ENCODE measurements at places on chromosomes 11 and 22.

DNA sequence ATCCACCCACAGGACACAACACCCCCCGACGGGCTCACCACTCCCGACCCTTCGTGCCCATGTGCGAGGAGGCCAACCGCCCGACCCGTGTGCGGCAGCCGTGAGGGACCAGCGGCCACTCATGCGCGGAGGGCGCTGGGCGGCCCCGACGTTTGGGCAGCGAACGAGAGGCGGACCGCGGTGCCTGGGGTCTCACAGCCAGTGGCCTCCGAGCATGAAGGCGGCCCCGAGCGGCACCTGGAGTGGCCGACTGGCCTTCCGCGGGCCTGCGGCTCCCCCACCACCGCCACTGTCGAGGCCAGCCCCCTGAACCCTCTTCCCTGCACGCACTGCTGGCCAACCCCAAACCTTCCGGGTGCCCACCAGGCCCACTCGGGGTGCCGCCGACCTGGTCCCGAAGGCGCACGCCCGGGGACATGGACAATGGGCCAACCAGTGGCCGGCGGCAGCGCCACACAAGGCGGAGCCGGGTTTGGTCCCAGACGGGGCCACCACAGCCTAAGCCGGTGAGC, 4274.9 kb upstream of the OR11H1 start:
- no peak for DNase-seq

DNA sequence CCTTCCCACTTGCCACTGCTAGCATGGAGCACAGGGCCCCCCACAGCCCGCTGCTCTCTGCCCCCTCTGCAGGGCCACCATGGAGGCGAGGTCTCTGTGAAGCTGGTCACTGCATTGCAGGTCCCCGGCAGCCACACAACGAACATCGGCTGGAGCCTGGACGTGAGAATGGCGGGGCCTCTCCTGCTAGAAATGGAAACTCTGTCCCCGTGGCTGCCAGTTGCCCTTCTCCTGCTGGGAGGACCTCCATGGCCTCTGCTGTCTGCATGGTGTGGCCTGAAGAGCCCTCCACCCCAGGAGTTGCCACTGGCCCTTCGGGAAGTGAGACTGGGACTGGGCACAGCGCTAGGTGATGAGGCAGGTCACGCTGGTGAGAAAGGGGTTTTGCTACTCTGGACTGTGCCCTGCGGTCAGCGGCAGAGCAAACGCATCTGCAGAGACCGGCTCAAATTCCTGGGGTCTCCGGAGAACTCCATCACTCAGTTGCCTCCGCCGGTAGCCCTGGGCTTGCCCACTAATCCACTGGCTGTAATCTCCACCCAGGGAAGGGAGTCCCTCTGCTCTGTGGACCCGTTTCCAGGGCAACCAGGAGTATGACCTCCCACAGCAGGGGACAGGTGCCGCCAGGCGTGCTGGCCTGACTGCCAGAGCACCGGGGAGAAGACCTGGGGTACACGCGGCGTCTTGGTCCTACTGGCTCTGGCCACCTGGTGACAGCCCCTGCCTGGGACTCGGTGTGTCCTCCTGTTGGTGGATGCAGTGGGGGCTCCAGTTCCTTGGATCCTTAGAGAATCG, 806.3 kb downstream of the BRD1 start:
- no peak for DNase-seq

DNA sequence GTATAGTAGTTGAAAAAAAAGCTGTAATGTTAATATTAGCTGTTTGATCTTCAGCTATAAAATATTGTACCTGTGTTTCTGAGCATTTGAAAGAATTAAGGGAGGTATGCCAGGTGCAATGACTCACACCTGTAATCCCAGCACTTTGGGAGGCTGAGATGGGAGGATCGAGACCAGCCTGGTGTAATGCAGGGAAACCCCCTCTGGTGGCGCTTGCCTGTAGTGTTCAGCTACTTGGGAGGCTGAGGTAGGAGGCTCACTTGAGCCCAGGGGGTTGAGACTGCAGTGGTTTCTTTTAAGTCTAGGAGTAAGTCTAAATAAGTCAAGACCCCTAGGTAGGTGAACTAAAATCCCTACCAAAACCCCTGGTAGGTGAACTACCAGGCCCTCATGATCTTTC, 37.1 kb downstream of the TAF1D start:
- no peak for DNase-seq

DNA sequence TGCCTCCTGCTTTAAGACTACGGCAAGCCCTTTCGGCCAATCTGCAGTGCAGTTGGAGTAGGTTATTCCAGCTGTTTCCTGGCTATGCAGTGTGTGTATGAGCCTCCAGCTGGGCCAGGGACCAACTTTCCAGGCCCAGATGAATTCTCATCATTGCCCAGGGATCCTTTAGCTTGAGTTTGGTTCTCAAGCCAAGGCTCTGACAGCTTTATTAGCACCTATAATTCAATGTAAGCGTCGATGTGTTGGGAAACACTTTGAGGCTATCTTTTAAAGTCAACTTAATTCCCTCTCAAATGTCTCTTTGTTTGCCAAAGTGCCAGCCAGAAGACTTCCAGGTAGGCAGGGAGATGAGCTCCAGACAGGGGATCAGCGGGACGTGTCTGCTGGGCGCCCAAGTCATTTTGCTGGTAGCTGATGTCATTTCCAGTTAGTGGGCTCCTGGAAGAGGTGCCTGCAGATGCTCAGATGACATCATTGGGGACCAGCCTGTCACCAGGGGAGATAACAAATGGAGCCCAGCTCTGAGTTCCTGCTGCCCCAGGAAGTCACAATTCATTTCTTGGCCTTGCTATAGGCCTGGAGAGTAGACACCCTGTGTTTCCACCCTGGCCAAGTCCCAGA, 520.4 kb downstream of the SOX6 start:
- DNase-seq = no peak

DNA sequence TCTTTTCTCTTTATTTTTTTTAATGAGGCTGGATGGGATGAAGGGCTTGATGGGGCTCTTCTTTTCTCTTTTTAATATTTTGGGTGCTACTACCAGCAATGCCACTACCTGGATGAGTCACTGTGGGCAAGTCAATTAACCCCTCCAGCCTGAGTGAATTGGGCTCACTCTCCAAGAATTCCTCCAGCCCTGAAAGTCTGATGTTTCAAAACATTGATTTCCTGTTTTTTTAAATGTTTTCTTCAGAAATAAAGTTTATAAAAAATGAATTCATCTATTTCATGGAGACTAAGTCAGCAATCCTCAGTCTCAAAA, 812 bp upstream of the OR5A2 start:
- no peak for DNase-seq

DNA sequence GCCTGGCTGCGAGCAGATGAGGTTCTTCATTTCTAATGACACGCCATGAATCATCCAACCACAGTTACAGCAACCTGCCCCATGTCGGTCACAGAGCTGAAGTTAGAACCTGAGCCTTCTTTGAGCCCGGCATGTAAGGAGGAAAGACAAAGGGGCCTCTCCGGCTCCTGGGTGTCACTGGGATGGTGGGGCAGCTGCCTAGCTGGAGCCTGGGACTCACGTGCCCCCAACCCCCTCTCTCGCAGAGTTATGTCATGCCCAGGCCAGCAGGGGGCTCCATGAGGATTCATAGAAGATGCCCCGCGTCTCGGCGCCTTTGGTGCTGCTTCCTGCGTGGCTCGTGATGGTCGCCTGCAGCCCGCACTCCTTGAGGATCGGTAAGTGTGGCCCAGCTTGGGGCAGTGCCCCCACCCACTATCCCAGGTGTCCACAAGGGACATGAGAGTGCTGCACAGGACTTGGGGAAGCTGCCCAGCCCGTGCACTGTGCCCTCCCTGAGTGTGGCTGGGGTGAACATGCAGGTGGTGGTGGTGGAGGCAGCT, 148.5 kb downstream of the GRIK4 start:
- DNase-seq = no peak

DNA sequence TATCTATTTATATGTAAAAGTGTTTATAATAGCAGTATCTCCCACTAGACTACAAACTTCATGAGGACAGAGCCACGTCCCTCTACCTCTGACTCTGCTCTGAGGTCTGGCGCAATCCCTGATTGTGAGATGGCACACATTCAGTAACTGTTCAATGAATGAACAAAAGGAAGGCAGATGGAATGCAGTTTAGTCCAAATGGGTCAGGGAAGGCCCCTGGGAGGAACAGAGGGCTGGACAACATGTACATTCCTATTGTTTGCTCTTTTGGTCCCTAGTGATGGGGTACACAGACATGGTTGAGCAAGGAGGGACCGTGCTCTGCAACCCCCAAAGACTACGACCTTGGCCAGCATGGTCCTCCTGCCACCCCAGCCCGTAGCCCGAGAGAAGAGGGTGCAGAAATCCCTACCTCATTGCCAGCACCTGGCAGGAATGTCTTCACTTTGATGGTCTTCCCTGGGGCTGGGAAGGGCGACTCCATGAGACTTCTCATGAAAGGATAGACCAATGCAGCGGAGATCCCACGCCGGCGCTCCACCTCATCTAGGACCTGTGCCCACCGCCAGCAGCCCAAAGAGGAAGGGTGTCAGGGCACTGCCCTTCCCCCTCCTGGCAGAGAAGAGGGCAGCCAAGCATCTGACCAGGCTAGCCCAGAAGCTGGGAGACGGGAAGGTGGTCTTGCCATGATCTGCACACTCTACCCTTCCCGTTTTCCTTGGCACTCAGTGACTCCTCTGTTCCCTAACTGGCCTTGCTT, 24.3 kb downstream of the RPL27A start:
- no peak for DNase-seq

DNA sequence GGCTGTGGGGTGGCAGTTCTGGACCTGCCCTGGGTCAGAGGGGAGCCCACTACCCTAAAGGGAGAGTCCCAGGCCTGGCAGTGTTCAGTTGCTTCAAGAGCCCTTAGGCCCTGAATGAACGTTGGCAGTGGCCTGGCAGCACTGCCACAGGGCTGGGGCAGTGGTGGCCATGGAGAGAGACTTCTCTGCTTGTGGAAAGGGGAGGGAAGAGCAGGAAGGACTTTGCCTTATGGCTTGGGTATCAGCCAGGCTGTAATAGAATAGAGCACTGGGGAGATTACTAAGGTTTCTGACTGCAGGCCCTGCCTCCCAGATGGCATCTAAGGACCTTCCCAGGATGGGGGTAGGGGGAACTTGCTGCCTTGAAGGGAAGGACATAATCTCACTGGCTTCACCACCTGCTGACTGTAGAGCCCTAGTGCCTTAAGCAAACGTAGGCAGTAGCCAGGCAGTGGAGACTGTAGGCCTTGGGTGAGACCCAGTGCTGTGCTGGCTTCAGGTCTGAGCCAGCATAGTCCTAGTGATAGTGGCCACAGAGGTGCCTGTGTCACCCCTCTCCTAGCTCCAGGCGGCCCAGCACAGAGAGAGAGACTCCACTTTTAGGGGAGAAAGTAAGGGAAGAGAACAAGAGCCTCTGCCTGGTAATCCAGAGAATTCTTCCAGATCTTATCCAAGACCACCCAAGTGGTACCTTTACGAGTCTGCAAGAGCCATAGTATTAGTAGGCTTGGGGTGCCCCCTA, 27.6 kb downstream of the PLA2G6 start:
- no peak for DNase-seq

GRCh38 chr11:63747011-63747410, 21.6 kb downstream of the ZFTA start:
- DNase-seq = no peak

GRCh38 chr22:39545386-39546365, 13.1 kb upstream of the RPS19BP1 start:
- peak; percentile 70 for DNase-seq

DNA sequence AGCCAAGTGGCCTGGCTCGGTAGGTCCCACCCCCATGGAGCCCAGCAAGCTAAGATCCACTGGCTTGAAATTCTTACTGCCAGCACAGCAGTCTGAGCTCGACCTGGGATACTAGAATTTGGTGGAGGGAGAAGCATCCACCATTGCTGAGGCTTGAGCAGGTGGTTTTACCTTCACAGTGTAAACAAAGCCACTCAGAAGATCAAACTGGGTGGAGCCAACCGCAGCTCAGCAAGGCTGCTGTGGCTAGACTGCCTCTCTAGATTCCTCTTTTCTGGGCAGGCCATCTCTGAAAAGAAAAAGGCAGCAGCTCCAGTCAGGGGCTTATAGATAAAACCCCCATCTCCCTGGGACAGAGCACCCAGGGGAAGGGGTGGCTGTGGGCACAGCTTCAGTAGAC, 22.3 kb upstream of the OR5B21 start:
- DNase-seq = no peak

DNA sequence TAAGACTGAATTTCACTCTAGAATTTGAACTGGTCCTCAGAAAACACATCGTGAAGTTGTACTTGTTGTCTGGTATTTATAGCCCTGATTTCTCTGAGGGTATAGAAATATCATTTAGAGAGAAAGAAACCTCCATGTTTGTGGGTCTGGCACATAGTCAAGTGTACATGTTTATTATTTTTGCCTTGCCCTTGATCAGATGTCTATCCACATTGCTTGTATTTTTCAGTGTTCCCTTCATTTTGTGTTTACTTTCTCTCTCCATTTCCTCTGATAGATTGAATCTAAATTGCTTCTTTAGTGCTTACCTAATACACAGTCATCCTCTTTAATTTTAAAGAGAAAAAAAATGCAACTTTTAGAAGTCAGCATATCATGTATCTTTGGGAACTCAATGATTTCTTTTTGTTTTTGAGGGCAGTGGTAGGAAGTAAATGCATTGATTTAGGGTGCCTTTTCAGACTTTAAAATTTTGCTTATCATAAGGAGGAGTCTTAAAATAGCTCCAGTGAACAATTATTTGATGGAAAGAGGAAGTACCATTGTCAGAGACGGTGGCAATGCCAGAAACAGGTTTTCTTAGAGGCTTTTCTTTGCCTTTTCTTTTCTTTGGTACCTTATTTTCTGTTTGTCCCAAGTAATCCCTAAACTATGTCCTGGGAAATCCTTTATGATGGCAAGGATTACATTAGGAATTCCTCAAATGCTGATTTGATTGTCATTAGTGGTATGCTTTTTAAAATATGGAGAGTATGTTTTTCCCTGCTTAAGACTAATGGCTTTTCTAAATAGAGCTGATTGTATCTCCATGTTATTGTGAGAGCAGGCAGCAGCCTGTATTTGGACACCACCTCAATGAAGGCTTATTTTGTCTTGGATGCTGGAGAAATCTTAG, 29.8 kb upstream of the TECTA start:
- DNase-seq = no peak

DNA sequence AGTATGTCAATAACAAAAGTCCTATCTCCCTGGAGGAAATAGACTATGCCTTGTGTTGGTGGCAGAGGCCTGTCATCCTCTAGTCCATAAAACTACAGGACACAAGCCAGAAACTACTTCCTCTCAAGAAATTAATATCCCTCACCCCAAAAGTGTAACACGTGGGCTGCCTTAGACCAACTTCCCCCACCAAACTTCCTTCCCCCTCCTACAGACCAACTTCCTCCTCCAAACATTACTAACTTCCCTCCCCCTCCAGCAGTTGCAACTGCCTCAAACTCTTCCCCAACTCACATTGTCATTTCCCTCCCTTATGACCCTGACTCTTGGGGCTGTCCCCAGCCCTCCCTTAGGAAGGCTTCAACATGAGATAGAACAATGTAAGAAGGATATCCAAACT, 6.3 kb downstream of the OR52K2 start:
- no peak for DNase-seq

Data from activated CD4-positive, alpha-beta T cell treated with anti-CD3 and anti-CD28 coated beads for 4 hours (primary cell).